ENCODE measurements at places on chromosomes 12 and 14.

DNA sequence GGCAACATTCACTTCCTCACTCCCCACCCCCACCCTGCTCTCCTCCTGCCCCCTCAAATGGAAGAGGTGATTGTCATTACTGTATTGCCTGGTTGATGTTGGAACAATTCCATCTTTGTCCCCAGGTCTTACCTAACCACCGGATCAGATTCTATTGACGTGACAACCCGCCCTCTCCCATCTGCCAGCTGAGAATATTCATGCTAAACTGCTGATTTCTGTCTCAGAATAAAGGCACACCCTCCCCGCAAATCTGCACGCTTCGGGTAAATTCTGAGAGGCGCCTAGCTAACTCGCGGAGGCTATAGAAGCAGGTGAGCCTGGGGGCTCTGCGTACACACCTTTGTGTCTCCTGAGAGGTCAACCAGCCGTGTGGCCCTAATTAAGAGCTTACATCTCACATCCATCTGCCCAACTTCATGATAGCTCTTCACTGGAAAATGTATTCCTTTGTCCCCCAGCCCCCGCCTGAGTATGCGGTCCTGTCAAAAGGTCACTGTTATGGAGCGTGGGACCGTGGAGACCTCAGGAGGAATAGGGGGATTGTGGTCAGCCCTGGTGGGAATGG is 1054.3 kb downstream of the VRK1 start:
- no peak overlapping the region for H3K4me3 ChIP-seq
- no peaks in the 10 kb centered on the region for H3K36me3 ChIP-seq
- DNase-seq: no peak
- no peaks in the 10 kb centered on the region for H3K27me3 ChIP-seq

DNA sequence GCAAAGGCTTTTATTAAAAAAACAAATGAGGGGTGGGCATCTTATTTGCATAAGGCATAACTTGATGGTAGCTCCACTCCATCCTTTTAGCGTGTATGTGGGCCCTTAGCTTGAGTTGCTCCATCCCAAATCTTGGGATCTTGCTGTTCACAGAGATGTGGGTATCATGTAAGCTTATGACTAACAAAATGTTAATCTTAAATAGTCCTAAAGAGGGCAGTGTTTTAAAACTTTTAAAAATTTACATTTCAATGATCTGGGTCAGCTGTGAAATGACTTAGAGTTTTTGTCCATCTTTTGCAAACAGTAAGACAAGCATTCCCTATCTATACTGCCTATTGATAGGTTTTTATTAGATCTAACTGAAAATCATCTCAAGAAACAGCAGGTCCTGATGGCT is 86.0 kb downstream of the SLCO1A2 start:
- H3K36me3 ChIP-seq: no peaks in the 10 kb centered on the region
- no peak overlapping the region for H3K27ac ChIP-seq
- no peak overlapping the region for H3K4me3 ChIP-seq
- no peaks in the 10 kb centered on the region for H3K4me1 ChIP-seq
- no peak for DNase-seq

DNA sequence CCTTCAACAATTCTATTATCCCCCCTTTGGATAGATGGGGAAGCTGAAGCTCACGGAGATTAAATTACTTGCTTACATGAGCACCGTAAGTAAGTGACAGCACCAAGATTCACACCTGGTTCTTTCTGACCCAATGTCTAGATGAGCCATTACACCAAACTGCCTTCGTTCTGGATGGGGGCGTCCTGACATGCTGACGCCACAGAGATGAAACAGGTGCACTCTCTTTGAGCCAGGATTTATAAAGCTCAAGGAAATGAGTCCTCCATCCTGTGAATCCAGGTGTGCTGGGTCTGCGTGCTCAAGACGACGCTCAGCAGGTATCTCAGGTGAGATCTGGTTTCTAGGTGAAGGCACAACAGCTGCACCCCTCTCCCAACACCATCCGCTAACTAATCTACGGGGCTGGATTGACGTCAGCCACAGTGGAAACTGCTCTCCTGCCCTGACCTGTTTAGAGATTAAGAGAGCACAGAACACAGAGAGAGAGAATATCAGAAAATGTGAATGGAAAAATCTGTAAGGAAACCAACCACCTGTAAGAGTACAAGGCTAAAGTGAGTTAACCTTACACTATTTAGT is 61.6 kb downstream of the KSR2 start:
- no peak for DNase-seq
- no peaks in the 10 kb centered on the region for H3K4me1 ChIP-seq
- H3K36me3 ChIP-seq: no peaks in the 10 kb centered on the region
- no peak overlapping the region for H3K4me3 ChIP-seq
- no peak overlapping the region for H3K27ac ChIP-seq
- H3K27me3 ChIP-seq: no peaks in the 10 kb centered on the region

GRCh38 chr12:132505105-132505851 is 15.3 kb downstream of the FBRSL1 start:
- peaks cover 23% of the 10 kb centered on the region for H3K4me1 ChIP-seq
- DNase-seq: no peak

DNA sequence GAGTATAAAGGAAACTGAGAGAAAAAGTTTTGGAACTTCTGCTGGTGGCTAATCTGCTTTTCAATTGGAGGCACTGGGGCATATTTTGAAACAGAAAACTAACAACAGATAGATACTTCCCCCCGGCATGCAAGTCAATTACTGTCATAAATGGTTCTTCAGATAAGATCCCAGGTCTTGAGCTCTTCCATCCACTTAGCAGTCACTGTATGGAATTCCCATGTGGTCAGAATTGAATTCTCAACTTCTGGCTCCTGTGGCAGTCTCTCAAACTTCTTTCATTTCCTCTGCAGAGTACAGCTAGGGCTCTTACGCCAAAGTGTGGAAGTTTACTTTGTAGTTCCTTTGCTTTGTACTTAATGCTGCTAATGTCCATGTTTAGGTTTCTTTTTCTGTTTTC is 452.2 kb downstream of the IPO8 start:
- H3K4me3 ChIP-seq: no peak overlapping the region
- no peaks in the 10 kb centered on the region for H3K36me3 ChIP-seq
- no peaks in the 10 kb centered on the region for H3K27me3 ChIP-seq
- H3K27ac ChIP-seq: no peak overlapping the region
- DNase-seq: no peak
- no peaks in the 10 kb centered on the region for H3K4me1 ChIP-seq

DNA sequence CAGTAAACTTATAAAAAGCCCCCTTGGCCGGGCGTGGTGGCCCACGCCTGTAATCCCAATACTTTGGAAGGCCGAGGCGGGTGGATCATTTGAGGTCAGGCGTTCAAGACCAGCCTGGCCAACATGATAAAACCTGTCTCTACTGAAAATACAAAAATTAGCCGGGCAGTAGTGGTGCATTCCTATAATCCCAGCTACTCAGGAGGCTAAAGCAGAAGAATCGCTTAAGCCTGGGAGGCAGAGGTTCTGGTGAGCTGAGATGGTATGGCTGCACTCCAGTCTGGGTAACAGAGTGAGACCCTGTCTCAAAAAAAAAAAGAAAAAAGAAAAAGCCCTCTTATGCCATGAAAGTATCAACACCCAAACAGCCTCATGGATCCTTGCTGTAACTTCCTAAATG is 3.7 kb downstream of the PRMT5 start:
- no peak overlapping the region for H3K4me3 ChIP-seq
- H3K27ac ChIP-seq: no peak overlapping the region
- H3K27me3 ChIP-seq: no peaks in the 10 kb centered on the region
- H3K36me3 ChIP-seq: no peaks in the 10 kb centered on the region

DNA sequence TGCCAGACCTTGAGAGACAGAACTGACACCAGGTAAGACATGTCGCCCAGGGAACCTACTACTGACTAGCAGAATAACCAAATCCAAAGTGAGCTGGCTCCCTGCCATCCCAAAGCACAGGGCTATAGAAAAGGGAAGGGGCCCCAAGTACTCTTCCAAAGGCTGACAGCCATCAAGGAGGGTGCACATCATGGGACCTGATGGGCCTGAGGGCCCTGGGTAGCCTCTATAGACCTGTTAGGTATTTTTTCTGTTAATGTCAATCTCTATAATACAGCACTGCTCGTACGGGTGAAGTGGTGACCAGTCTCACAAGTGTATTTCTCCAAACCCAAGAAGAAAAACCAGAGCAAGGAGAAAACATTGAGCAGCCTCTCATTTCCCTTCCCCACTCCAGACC is 171.6 kb downstream of the ITPR2 start:
- no peaks in the 10 kb centered on the region for H3K4me1 ChIP-seq
- H3K27ac ChIP-seq: no peak overlapping the region
- H3K4me3 ChIP-seq: no peak overlapping the region
- no peaks in the 10 kb centered on the region for H3K27me3 ChIP-seq
- no peaks in the 10 kb centered on the region for H3K36me3 ChIP-seq

GRCh38 chr12:103887738-103888137 is 42.5 kb upstream of the HSP90B1 start:
- H3K4me1 ChIP-seq: no peaks in the 10 kb centered on the region
- no peak overlapping the region for H3K27ac ChIP-seq
- DNase-seq: no peak
- no peaks in the 10 kb centered on the region for H3K27me3 ChIP-seq

- no peaks in the 10 kb centered on the region for H3K27me3 ChIP-seq
- H3K36me3 ChIP-seq: no peaks in the 10 kb centered on the region
- no peak overlapping the region for H3K4me3 ChIP-seq
These were observed 71.9 kb downstream of the DYRK2 start for GRCh38 chr12:67720351-67720856.

- peaks cover 36% of the 10 kb centered on the region for H3K4me1 ChIP-seq
- H3K27me3 ChIP-seq: no peaks in the 10 kb centered on the region
- H3K27ac ChIP-seq: no peak overlapping the region
- H3K4me3 ChIP-seq: no peak overlapping the region
- H3K36me3 ChIP-seq: no peaks in the 10 kb centered on the region
- peak; percentile 34 for DNase-seq
These were observed 43.0 kb upstream of the CTDSP2 start for GRCh38 chr12:57889500-57889989.

DNA sequence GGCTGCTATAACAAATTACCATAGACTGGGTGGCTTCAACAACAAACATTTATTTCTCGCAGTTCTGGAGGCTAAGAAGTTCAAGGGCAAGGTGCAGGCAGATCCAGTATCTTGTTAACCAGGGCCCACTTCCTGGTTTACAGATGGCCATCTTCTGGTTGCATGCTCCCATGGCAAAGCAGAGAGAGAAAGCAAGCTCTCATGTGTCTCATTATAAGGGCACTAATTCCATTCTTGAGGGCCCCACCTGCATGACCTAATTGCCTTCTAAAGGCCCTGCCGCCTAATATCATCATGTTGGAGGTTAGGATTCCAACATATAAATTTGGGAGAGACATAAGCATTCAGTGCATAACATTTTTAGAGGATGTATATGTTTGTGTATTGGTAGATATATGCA is 280.1 kb upstream of the TMPO start:
- no peak overlapping the region for H3K27ac ChIP-seq
- H3K4me1 ChIP-seq: peaks cover 18% of the 10 kb centered on the region
- no peaks in the 10 kb centered on the region for H3K36me3 ChIP-seq
- H3K27me3 ChIP-seq: no peaks in the 10 kb centered on the region
- no peak for DNase-seq
- no peak overlapping the region for H3K4me3 ChIP-seq

DNA sequence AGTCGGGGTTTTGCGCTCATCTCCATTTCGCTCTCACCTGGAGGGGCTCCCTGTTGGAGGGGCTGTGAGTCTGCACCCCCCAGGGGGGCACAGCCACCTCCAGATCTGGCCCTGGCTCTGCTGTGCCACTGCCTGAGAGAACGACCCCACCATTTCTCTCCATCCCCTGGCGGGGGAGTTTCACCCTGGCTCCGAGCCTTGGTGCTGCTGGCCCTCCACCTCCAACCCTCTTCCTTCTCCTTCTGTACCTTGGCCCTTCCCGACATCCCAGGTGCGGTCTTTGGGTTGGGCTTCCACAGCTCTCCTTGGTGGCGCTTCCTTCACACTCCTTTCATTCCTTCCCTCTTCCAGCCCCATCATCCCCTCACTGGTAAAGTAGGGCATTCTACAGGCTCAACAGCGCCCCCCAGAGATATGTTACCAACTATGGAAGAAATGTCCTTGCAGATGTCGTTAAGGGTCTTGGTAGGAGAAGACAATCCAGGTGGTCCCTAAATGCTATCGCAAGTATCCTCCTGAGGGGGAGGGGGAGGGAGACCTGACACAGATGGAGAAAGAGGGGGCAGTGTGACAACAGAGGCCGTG is 16.3 kb downstream of the SERPINA1 start:
- H3K27me3 ChIP-seq: no peaks in the 10 kb centered on the region
- DNase-seq: peak; percentile 47
- no peak overlapping the region for H3K27ac ChIP-seq
- H3K36me3 ChIP-seq: no peaks in the 10 kb centered on the region

DNA sequence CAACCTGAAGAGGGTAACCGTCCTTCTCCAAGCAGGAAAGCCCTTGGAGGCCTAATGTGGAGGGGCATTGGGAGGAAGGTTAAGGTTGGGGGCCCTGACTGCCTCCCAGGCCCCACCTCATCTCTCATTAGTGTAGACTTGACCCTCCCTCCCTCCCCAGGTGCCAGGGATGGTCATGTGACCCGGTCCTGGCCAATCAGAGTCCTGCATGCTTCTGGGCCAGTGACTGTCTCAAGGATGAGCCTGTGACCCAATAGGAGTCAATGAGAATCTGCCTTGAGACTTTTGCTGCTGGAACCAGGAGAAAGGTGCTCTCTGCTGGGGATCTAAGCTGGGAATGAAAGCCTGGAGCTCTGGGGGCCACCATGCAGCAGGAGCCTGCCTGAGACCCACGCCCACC is 70.8 kb downstream of the NCOR2 start:
- H3K4me1 ChIP-seq: peaks cover 20% of the 10 kb centered on the region
- no peak for DNase-seq

DNA sequence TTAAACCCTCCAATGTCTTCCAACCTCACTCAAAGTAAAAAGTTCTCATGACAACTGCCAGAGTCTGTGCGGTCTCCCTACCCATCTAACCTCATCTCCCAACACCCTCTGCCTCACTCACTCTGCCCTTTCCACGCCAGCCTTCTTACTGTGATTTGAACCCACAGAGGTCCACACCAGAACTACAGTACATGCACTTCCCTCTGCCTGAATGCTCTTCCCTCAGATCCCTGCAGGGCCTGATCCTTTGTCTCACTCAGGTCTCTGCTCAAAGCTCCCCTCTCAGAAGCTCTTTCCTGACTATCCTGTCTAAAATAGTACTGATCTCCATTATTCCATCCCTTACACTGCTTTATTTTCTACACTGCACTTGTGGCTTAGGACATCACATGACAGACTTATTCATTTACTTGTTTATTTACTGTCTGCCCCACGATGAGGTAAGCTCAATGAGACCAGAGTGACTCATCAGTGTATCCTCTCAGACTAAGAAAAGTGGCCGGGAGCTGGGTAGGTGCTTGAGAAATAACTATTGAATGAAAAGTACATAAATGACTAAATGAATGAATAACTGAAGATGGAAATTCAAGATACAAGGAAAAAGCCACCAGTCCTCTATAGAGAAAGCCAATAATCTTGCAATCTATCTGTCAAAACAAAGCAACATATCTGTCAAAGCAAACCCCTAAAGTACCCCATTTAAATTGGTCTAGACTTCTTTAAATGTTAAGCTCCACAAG is 17.1 kb downstream of the POMT2 start:
- no peaks in the 10 kb centered on the region for H3K36me3 ChIP-seq
- DNase-seq: no peak

- H3K27ac ChIP-seq: no peak overlapping the region
- H3K4me1 ChIP-seq: peaks cover 15% of the 10 kb centered on the region
- H3K36me3 ChIP-seq: no peaks in the 10 kb centered on the region
- H3K27me3 ChIP-seq: no peaks in the 10 kb centered on the region
These were observed 224.3 kb downstream of the SLC41A2 start for GRCh38 chr12:104733717-104734175.

- peaks cover 30% of the 10 kb centered on the region for H3K4me1 ChIP-seq
- H3K27ac ChIP-seq: no peak overlapping the region
- DNase-seq: no peak
- no peak overlapping the region for H3K4me3 ChIP-seq
- H3K36me3 ChIP-seq: no peaks in the 10 kb centered on the region
- H3K27me3 ChIP-seq: no peaks in the 10 kb centered on the region
These were observed 323.8 kb downstream of the RAD51B start for GRCh38 chr14:68143341-68143841.
